ENCODE measurements at places on chromosomes 1 and 21.
A peak's percentile ranks its signal among the peaks of the same experiment; 100 is the strongest.

DNA sequence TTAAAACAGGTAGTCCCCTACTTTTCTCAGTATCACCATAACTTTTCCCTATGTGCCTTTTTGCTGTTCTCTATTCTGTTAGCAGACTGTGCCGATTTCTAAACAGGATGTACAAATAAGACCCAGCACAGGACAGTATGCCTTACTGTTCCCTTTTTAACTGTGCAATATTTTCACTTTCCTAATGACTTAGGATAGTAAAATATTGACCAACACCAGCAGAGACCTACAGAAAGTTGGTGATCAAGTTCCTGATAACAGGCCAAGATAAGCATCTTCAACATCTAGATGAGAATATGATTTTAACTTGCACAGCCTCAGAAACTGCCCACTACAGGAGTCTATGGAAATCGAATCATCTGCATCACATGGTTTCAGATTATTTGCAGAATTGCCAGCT is 42.0 kb downstream of the ADSS2 start:
- no peak for DNase-seq

- DNase-seq = no peak
Measured at GRCh38 chr1:65372557-65372956, 47.9 kb upstream of the LEPR start.

GRCh38 chr1:78715181-78715661 is 65.6 kb downstream of the IFI44 start:
- DNase-seq = peak; percentile 85

DNA sequence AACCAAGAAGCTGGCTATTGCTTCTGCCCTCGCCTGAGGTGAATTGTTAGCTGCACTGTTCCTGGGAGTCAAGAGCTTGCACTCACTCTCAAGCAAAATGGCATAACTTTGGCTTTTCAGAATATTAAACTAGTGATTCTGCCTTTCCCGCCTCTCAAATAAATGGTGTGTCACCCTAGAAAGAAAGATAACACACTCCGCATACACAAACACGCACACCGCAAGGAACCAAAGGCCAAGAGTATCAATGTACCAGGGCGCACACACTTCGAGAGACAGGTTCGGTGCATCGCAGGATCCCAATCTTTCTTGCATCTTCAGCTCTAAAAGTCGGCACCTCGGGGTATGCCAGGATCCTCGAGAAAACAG is 470 bp upstream of the RTCA start:
- peak; percentile 25 for DNase-seq

GRCh38 chr1:201167041-201167991 is 13.0 kb upstream of the TMEM9 start:
- DNase-seq = no peak

DNA sequence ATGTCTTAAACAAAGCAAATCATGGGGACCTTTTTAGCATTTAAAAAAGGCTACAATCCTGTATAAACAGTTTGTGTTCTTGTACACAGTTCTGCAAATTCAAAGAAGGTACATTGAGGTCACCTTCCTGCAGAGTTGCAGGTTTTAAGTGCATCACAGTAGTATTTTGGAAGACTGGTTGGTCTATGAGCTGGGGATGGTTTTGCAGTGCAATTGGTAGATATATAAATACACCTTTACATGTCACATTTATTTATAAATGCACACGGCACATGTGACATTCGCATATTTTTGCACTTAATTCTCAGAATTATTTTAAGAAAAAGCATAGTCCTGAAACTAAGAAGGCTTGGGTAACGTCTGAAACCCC is 599 bp upstream of the ITPKB start:
- DNase-seq = no peak

GRCh38 chr1:185608177-185608576 is 126.0 kb upstream of the HMCN1 start:
- DNase-seq = peak; percentile 57

- no peak for DNase-seq
Measured at GRCh38 chr21:44306936-44307704, 7.3 kb downstream of the PFKL start.

GRCh38 chr1:109158433-109158832 is 44.5 kb downstream of the ELAPOR1 start:
- DNase-seq = no peak

- DNase-seq = peak; percentile 48
Measured at GRCh38 chr1:219027146-219027673, 146.5 kb upstream of the LYPLAL1 start.

- DNase-seq = peak; percentile 89
Measured at GRCh38 chr1:108503062-108503733, 53.1 kb downstream of the NBPF6 start.

DNA sequence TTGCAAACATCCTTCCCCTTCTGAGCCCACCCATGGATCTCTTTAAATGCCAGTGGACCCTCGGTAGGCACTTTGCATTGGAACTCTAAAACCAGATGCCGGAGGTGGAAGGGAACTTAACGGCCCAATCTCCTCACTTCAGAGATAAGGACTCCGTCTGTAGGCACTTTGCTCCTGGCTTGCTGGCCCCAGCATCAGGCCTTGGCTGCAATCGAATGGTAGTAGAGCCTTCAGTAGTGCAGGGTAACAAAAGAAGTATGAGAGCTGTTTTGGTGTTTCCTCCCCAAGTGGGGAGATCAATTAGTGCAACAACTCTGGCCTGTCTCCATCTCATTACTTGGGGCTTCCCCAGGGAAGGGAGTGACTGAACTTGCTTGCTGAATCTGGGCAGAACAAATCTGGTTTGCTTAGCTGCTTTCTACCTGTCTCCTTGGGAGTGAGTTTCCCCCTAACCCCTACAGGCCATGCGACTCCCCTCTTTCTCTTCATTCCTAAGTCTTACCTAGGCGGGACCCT is 70.8 kb downstream of the TENT5C start:
- DNase-seq = no peak

DNA sequence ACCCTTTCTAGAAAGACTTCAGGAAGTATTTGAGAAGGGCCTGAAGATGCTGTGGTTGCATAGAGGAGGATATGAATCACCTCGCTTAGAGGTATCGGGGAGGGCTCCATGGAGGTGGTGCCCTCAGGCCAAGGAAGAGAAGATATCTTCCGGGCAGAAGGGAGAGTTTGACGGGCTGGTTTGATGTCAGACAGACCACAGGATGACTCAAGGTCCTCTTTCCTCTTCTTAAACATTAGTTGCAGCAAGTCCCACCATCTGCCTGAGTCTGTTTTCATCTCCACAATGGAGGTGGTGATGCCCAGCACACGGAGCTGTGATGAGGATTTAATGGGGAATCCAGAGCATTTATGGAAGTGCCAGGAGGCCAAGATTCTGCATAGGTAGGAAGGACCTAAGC is 25.1 kb upstream of the RUNX3 start:
- DNase-seq = peak; percentile 76

DNA sequence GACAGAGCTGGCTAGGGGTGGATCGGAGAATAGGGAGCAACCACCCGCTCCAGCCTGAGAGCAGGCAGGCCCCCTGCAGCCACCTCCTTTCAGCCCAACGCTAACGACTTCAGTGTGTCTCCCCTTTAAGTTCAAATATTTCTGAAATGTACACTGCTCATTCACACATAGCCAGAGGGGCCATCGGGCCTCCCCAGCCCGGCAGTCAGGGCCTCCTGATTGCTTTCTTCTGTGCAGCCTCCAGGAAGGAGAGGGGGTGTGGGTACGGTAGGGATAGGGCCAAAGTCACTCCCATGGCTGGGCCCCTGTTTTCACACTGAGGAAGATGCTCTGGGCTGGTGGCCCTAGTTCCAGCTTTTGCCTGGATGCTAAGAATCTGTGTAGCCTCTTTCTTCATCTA is 64.8 kb downstream of the EPHB2 start:
- DNase-seq = no peak

GRCh38 chr1:54160351-54160750 is 7.6 kb upstream of the CDCP2 start:
- peak; percentile 9 for DNase-seq

DNA sequence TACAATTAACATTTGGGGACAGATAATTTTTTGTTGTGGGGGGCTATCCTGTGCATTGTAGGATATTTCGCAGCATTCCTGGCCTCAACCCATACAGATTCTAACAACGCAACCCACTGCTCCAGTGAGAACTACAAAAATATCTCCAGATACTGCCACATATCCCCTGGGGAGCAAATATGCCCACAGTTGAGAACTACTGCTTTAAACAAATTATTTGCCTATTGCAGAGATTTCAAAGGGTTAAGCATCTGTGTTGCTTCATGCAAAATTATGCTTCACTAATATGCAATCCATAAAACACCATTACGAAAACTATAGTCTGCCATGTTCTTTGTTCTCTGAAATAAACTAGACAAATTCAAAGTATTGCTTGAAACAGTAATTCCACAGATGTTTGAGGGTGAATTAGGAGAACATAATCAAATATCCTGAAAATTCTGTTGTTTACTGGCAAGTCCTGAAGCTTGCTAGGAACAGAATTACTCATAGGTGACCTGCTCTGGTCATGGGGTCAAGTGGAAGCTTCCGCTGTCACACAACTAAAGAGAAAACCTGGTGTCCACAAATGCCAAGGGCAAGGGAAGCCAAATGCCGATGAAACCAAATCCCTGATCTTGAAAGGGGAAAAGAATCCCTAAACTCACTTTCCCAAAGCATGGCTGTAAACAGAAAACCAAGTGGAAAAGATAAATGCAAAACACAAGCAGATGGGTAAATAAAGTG is 149.4 kb downstream of the RERE start:
- no peak for DNase-seq

DNA sequence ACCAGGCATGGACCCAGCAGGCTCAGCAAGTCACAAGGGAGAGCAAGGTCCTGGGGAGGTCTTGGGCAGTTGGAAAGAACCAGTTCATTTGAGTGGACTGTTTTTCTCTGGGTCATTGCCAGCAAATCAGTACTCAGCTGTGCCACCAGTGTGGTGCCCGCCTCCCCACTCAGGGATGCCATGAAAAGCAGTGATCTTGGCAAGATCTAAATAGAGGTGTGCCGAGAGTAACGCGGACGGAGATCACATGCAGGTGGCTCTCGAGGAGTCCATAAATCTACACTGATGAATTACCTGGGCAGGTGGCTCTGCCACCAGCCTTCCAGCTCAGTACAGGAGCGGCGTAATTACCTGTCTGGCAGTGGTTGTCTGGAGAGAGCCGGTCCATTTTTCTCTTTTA is 642.2 kb downstream of the PTPRU start:
- DNase-seq = no peak

DNA sequence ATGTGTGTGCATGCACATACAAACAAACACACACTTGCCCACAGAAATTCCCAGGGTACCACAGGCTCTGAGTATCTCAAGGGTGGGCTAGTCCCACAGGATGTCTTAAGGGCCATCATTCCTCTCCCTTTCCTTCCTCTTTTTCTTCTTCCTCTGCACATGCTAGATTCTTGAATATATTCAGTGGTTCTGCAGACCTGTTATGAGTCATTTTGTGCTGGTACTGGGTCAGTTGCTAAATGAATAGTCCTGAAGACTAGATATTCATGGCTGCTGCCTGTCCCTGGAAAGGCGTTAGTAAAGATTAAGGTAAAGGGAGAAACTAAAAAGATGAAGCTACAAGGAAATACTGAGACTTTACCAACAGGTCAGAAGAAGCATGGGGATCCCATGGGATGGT is 256.7 kb upstream of the KIAA0040 start:
- no peak for DNase-seq

DNA sequence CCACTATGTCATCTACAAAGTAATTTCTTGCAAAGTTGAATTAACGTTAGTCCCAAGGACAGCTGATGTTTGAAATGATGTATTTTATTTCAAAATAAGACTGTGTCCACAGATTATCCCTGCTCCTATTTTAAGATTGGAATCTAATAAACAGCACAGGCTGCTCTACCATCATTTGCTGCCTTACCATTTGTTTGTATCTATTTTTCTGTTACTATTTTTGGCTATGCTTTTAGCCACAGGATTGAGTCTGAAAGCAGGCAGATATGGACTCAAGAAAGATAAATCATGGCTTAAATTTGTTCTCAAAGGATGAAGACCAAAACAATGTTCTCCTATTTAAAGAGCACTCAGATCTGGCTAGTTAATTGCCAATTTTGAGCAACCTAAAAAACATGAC is 105.3 kb downstream of the RGS2 start:
- DNase-seq = no peak

- DNase-seq = no peak
Measured at GRCh38 chr1:169491845-169492281, 6.1 kb upstream of the SLC19A2 start.

GRCh38 chr1:117124661-117125060 is 3.1 kb upstream of the TRIM45 start:
- no peak for DNase-seq

- DNase-seq = no peak
Measured at GRCh38 chr1:200985481-200985880, 38.0 kb downstream of the KIF21B start.

GRCh38 chr1:93595266-93595665 is 86.4 kb downstream of the BCAR3 start:
- peak; percentile 46 for DNase-seq

DNA sequence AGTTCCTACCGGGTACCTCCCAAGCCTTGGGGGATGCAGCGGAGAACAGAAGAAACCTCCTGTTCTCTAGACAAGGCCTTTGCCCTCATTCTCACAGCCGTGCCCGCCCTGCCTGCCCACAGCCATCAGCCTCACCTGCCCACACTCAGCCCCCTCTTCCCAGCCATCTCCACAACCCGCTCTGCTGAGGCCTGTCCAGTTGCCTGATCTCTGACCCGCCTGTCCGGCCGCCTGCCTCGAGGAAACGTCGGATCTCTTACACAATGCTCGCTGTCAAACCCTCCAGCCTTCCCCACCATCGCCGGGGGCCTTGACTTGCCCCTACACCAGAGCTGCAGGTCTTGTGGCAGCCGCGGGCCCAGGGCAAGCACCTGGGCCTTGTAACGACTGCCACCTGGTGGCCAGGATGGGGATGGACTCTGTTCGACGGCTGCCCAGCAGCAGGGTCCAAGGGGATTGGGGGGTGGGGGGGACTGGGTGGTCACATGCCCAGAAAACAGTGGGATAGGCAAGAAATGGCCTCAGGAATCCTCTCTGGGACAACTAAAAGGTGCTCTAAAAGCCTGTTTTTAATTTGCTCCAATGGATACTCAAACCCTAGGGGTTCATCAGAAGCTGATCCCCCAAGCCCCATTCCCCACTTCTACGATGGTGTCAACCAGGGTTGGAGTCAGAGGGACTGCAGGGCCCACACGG is 31.0 kb downstream of the SLC45A1 start:
- DNase-seq = peak; percentile 60

DNA sequence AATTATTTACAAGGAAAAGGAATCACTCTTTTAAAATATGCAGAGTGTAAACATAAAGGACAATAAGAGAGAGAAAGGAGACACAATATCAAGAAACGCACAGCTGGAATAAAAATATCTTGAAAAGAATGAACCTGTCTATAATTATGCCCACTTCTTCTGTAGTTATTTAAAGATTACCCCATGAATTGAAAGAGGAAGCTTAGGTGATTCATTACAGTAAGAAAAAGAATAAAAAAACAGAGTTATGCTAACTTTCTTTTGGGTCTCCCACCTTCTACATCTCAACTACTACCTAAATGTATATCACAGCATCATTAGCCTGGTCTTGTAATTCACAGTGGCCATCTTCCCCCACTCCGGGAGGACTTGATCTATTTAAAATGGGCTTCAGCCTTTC is 182.1 kb downstream of the MRPL39 start:
- no peak for DNase-seq

GRCh38 chr1:91500756-91501522 is at the start of gene CDC7:
Gene CDC7 (plus strand): TSS chr1:91500851. CDS start chr1:91501717, 866 bp downstream.
- DNase-seq = peak; percentile 93

GRCh38 chr21:42864815-42865775 is 14.2 kb downstream of the WDR4 start:
- DNase-seq = no peak

GRCh38 chr21:33278721-33279120 is 12.6 kb downstream of the IL10RB start:
- DNase-seq = peak; percentile 61

GRCh38 chr1:183871601-183872000 is 66.7 kb downstream of the RGL1 start:
- DNase-seq = no peak

- peak; percentile 92 for DNase-seq
Measured at GRCh38 chr1:173409613-173410012, 67.5 kb upstream of the PRDX6 start.
